Activated T-cell treated with anti-CD3 and anti-CD28 coated beads, Interleukin-2, amount 50 U/mL, for 72 hours (primary cell): ENCODE measurements at places on chromosomes 3 and 15.
A peak's percentile ranks its signal among the peaks of the same experiment; 100 is the strongest.

- no peak for DNase-seq
- peaks cover 65% of the 10 kb centered on the region for H3K27me3 ChIP-seq
- H3K36me3 ChIP-seq: peaks cover 2% of the 10 kb centered on the region
- H3K27ac ChIP-seq: no peak overlapping the region
- no peaks in the 10 kb centered on the region for H3K4me1 ChIP-seq
- H3K4me3 ChIP-seq: no peak overlapping the region
Measured at GRCh38 chr3:122219242-122219872, 35.9 kb downstream of the CASR start.

DNA sequence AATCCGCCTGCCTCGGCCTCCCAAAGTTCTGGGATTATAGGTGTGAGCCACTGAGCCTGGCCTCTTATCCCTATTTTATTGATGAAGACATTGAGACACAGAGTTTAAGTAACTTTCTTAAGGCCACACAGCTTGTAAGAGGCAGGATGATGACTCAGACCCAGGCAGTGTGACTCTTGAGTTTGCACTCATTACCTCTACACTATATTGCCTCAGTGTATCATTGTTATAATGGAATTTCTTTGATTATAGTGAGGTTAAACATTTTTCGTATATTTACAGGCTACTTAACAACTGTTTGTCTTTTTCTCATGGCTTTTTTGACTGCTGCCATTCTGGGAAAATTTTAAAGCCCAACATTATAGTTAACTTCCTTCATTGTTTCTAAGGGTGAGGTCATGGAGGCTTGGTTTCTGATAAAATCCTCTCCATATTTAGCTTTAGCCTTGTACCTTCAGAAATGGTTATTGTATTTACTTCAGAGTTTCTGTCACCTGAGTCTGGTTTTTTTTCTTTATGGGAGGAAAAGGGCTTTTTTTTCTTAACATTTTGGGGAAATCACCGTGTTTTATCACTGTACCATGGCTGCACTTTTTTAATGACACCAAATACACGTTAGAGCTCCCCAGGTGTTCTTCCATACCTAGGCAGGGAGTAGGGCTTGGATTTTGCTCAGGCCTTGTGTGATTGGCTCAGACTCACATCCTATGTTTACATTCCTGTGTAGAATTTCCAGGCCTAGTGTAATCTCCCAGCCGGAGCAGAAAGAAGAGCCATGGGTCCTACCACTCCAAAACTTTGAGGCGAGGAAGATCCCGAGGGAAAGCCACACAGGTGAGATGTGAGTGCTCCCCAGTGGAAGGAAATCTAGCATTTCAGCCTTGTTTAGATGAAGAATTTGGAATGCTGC lies 6.3 kb downstream of the ZNF774 start:
- DNase-seq: no peak
- H3K27me3 ChIP-seq: no peaks in the 10 kb centered on the region
- H3K27ac ChIP-seq: no peak overlapping the region
- H3K4me1 ChIP-seq: peaks cover 13% of the 10 kb centered on the region
- no peaks in the 10 kb centered on the region for H3K36me3 ChIP-seq
- H3K4me3 ChIP-seq: no peak overlapping the region

DNA sequence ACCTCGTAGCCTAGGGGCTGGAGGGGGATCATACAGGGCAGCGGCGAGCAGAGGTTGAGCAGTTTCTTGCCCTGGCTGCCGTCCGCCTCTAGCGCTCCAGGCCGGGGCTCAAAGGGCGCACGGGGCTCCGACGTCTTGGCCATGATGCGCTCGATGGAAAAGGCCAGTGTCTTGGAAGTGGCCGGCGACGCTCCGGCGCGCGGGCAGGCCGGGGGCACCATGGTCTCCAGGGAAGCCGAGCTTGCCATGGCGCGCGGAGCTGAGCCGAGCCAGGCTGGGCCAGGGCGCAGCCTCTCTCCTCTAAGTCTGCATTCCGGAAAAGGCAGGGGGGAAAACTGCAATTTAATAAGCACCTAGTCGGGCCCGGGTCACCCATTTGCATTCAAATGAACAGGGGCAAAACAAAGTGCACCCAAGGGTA lies 719 bp downstream of the FEZF2 start:
- H3K4me3 ChIP-seq: no peak overlapping the region
- H3K27me3 ChIP-seq: peaks cover 76% of the 10 kb centered on the region
- no peak for DNase-seq

- no peaks in the 10 kb centered on the region for H3K36me3 ChIP-seq
- peaks cover 30% of the 10 kb centered on the region for H3K27me3 ChIP-seq
- DNase-seq: peak; percentile 48
- H3K27ac ChIP-seq: no peak overlapping the region
- H3K4me3 ChIP-seq: no peak overlapping the region
Measured at GRCh38 chr15:74307827-74308811, 59.3 kb downstream of the CYP11A1 start.

- no peak overlapping the region for H3K27ac ChIP-seq
- H3K36me3 ChIP-seq: peaks cover 2% of the 10 kb centered on the region
- H3K27me3 ChIP-seq: no peaks in the 10 kb centered on the region
- H3K4me3 ChIP-seq: no peak overlapping the region
- H3K4me1 ChIP-seq: peaks cover 24% of the 10 kb centered on the region
Measured at GRCh38 chr3:58059349-58060321, 51.4 kb downstream of the FLNB start.

DNA sequence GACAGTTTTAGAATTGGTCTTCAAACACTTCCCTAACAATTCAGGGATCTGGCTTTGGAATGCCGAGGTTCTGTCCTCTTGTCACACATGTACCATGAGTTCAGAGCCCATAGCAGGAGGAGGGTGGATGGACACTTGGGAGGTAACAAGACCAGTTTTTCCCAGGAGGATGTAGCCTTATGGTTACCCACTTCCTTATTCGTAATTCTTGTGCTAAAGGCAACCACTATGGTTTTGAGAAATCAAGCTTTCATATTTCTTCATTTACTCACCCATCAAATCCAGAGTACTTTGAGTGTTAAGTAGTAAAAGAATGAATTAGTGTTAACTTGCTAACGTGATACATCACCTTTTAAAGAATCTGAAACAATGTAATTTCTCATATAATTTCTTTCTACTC lies 479.6 kb upstream of the ALCAM start:
- no peak for DNase-seq
- no peak overlapping the region for H3K27ac ChIP-seq
- no peak overlapping the region for H3K4me3 ChIP-seq
- no peaks in the 10 kb centered on the region for H3K36me3 ChIP-seq
- no peaks in the 10 kb centered on the region for H3K4me1 ChIP-seq
- no peaks in the 10 kb centered on the region for H3K27me3 ChIP-seq

- H3K27me3 ChIP-seq: peaks cover 1% of the 10 kb centered on the region
- peak overlapping the region; percentile 75 for H3K27ac ChIP-seq
- peaks cover 19% of the 10 kb centered on the region for H3K36me3 ChIP-seq
- DNase-seq: peak; percentile 64
- H3K4me3 ChIP-seq: peak overlapping the region; percentile 95
Measured at GRCh38 chr15:70096215-70097062, 1.3 kb downstream of the TLE3 start.

DNA sequence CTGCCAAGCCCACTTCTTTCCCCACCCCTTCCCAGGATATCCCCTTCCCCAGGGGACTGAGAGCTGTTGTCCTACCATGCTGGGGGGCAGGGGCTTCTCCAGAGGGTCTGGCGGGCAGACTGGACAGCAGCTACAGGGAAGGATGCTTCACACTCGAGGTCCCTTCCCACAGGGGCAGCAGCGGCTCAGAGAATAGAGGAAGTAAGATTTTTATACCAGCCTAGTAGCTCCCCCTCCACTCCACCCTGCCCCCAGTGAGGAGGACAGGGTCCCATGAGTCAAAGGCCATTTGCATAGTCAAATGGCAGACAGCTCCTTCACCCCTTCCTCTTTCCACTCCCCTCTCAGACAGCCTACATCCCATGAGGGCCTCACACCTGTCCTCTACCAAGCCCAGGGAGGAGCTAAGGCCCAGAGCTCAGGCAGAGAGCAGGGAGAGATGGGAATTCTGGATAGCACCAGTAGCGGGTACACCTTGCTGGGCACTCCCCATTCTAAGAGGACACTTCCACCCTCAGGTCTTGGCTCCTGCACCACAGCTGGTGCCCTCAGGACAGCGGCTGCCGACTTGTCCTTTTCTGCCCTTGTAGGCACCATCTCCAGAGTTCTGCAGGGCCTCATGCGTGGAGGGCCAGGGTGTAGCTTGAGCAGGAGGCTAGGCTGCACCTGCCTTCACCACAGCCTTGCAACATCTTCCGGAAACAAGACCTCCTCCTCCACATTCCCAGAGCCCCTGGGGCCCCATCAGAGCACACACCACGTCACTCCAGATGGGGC lies at the start of gene TLR9:
TSS of gene TLR9 (minus strand) at position 194 of the 777 bp plus-strand sequence. CDS start at position 78, 116 bp downstream.
- peaks cover 8% of the 10 kb centered on the region for H3K36me3 ChIP-seq
- H3K27ac ChIP-seq: peak within 1 kb of the TSS; percentile 78
- no peak for DNase-seq
- H3K4me1 ChIP-seq: peaks cover 66% of the 10 kb centered on the region
- peak within 1 kb of the TSS; percentile 88 for H3K4me3 ChIP-seq
- H3K27me3 ChIP-seq: no peaks in the 10 kb centered on the region

- H3K36me3 ChIP-seq: peaks cover 8% of the 10 kb centered on the region
- no peaks in the 10 kb centered on the region for H3K27me3 ChIP-seq
- H3K4me3 ChIP-seq: peak overlapping the region; percentile 61
- no peak for DNase-seq
- H3K4me1 ChIP-seq: peaks cover 16% of the 10 kb centered on the region
Measured at GRCh38 chr15:50046159-50046558, 72.9 kb downstream of the ATP8B4 start.

DNA sequence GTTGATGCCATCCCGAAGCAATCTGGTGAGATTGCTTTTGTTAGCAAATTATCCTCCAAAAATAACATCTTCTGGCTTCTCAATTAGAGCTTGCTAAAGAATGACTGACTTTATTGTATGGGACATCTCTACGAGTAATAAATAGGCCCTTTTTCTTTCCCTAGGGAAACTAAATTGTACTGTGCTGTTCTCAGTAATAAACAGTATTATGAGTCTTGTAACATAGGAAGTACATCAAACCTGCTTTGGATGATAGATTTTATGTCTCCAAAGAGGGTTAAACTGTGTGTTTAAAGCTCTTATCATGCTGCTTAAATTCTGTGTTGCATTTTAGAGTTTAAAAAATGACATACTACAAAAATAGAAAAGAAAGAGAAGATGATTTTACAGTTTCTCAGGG lies 153.4 kb upstream of the THRB start:
- no peak overlapping the region for H3K27ac ChIP-seq
- no peaks in the 10 kb centered on the region for H3K4me1 ChIP-seq
- no peak overlapping the region for H3K4me3 ChIP-seq
- H3K27me3 ChIP-seq: no peaks in the 10 kb centered on the region
